ENCODE measurements at places on chromosomes 13 and 19.

- DNase-seq: no peak
Observed at GRCh38 chr19:41888926-41889325, 5.9 kb downstream of the ARHGEF1 start.

- no peak for DNase-seq
Observed at GRCh38 chr19:55257461-55258420, 1.1 kb downstream of the PPP6R1 start.

GRCh38 chr19:21698215-21698614 is 69.2 kb downstream of the ZNF100 start:
- DNase-seq: no peak

GRCh38 chr13:106089261-106089980 is 446.0 kb downstream of the EFNB2 start:
- peak; percentile 59 for DNase-seq

- DNase-seq: no peak
Observed at GRCh38 chr13:97124915-97125809, 97.0 kb upstream of the MBNL2 start.

- DNase-seq: no peak
Observed at GRCh38 chr13:111382411-111382810, 62.0 kb downstream of the TEX29 start.

- no peak for DNase-seq
Observed at GRCh38 chr13:110323172-110323891, 16.2 kb downstream of the COL4A2 start.

GRCh38 chr13:21999666-22000065 is 328.8 kb downstream of the FGF9 start:
- no peak for DNase-seq

- peak; percentile 44 for DNase-seq
Observed at GRCh38 chr13:113585896-113586295, 1.3 kb downstream of the TFDP1 start.

DNA sequence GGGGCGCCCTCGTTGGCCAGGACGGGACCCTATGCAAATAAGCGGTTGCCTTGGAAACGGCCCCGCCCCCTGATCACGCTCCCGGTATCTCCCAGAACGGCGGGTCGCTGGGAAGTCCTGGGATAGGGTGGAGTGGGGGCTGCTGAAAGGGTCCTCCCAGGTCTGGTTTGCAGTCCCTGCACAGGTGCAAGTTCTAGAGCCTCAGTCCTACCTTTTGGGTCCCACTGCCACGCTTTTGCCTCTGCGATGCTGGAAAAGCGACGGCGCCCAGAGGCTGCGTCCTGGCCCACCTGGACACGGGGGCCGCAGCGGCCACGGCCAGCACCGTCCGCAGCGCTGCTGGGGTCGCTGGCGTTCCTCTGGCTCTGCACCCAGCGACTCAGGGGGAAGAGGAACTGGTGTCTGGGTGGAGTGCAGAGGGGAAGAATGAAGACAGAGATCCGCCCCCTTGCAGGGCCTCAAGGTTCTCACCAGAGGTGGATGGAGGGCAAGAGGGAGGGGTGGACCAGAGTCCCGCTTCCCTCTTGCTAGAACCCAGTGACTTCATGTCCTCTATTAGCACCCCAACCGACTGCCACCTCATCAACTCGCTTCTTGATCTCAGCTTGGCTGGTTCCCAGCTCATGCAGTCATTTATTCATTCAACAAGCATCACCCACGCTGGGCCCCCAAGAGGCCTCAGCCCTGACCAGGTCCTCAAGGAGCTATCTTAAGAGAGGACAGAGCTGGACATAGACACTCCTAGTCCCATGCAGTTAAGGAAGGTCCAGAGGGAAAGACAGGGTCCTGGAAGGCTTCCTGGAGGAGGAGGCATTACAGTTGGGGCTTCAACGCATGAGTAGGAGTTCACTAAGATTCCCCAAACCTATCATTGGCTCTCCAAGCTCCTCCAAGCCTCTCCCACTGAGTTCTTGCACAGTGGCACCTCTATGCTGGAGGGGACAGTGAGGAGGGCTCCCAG is at the start of gene LRRC25:
LRRC25 (minus strand) TSS at position 381 of the 961 bp plus-strand sequence. CDS start 659 bp downstream, outside the sequence.
- no peak for DNase-seq

DNA sequence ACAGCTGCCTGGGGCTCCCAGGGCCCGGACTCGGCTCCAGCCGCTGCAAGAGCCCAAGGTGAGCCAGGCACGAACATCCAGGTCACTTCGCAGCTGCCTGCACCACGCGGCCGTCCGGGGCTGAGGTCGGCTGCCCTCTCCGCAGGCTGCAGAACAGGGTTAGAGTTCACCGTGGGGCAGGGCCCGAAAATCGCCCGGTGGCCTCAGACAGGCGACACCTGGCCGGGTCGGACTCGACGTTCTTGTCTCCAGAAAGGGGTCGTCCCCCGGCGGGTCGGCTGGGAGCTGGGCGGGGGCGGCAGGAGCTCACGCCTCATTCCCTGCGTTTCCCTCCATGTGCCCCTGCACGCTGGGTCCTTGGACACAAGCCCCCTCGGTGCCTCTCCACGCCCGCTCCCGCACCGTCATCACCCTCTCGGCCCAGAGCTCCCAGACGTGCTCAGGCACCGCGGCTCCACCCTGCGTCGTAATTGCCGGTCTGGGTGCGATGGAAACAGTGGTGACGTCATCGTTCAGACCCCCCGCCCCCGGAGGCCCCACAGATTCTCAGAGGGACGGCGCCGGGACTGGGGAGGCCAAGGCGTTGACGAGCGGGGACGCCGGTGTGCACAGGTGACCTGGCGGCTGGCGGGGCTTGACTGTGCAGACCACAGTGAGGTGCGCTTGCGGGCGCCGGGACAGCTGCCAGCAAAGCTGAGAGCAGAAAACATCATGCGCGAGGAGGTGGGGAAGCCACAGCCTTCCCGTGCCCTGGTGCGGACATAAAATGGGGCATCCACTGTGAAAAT is 4.0 kb upstream of the GRIN3B start:
- no peak for DNase-seq

GRCh38 chr13:46106839-46107371 is 2.1 kb upstream of the CPB2 start:
- no peak for DNase-seq

DNA sequence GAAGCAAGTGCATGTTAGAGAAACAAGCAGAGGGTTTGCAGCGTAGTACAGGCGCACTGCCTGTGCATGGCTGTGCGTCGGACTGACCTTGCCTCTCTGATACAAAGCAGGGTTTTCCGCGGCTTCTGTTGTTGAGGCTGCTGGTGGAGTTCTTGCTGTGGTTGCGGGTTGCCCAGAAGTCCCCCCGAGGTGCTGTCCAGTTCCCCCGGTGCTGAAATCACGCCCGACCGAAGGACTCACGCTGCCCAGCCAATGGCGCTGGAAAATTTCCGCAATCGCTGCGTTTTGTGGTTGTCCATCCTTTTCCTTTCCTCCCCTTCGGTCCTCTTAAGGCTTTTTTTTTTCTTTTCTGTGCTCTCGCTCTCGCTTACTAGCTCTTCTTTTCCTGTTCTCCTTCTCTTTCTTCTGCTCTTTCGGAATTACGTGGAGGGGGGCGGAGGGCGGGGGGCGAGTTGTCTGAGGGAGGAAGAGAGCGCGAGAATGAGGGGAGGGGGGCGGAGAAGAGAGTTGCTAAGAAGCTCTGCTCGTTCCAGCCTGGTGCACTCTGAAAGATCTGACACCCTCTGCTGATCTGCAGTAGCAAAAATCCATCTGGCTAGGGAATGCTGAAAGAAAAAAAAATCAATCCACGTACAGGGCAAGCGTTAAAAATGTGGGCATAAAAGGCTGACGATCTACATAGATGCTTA is at the start of gene SLITRK1:
SLITRK1 (minus strand) TSS at position 558 of the 689 bp plus-strand sequence. CDS start 967 bp downstream, outside the sequence.
- peak; percentile 82 for DNase-seq

- no peak for DNase-seq
Observed at GRCh38 chr19:38592940-38593339, 24.8 kb downstream of the MAP4K1 start.

- no peak for DNase-seq
Observed at GRCh38 chr19:11191934-11192333, 5.4 kb downstream of the KANK2 start.

- no peak for DNase-seq
Observed at GRCh38 chr13:109783447-109783814, 3.0 kb downstream of the IRS2 start.

DNA sequence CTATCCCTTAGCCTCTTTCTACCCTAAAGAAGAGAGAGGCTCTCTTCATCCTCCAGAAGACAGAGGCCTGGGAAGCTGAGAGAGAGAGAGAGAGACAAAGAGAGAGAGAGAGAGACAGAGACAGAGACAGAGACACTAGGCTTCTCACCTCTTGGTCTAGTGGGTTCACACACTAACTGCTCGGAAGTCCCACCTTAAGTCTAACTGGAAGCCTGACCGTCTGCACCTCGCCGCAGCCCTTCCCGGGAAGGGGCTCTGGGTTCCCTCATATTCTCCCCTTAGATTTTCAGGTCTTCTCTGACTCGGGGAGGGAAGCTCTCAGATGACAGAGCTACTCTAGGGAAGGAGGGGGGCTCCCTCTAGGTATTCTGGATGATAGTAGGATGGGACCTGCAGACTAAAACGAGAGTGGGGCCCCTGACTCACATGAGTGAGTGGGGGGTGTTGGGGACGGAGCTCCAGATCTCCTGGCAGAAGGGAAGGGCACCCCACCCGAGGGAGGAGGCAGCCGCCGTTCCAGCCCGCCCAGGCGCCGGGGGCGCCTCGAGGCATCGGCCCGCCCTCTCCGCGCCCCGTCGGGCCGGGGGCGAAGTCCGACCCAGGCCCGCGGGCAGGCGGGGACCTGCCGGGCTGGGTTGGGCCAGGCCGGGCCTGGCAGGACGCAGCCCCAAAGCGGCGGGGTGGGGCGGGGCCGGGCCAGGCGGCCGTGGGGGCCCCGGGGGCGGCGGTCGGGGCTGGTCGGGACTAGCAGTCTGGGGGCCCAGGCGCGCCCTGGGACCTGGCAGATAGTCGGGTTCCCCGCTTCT is 2.0 kb upstream of the JUNB start:
- DNase-seq: no peak
